ENCODE measurements at places on chromosomes 7 and 10.

DNA sequence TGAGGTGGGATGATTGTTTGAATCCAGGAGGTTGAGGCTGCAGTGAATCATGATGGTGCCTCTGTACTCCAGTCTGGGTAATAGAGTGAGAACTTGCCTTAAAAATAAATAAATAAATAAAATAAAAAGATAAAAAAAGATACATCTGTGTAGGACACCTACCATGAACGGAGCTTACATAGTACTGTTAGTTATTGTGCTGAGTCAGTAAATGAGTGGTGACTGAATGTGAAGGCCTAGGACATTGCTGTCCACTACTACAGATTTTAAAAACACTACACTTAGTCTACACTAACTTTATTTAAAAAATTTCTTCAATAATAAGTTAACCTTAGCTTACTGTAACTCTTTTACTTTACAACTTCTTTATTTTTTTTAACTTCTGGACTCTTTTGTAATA lies 106.7 kb upstream of the ETV1 start:
- no peak for DNase-seq

- no peak for DNase-seq
Observed at GRCh38 chr10:43884501-43885105, 235.9 kb upstream of the ZNF32 start.

DNA sequence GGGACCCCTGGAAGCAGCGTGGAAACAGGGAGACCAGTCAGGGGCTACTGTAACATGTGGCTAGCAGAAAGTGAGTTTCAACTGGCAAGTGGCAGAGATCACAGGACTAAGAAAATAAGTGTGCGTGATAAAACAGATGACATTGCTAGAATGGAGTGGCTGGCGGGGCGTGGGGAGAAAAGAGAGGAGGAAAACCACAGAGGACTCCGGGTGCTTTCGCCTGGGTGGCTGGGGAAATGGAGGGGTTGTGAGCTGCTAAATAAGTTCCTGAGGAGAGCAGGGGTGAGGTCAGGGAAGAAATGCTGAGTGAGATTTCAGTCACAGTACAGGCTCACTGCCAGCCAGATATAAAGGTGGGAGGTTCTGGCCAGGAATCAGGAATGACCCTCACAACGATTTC lies 166.9 kb downstream of the MYOF start:
- DNase-seq, result no peak

DNA sequence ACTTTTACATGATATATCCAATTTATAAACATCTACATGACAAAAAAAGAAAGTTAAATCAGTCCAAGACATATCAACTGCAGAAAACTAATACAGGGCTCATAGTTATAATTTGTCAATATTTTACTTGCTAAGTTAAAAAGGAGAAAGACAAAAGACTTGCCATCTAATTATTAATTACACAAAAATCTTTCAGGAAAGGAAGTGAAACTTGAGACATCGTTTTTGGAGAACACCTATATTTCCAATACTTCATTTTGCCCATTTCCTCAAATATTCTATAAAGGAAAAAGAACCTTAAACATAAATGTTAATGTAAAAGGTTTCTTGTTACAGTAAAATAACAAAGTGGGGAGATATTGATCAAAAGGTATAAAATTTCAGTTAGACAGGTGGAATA lies 148.7 kb downstream of the CACNA2D1 start:
- DNase-seq, result no peak

GRCh38 chr10:26714415-26715136 lies 17.1 kb downstream of the PDSS1 start:
- DNase-seq, result no peak

DNA sequence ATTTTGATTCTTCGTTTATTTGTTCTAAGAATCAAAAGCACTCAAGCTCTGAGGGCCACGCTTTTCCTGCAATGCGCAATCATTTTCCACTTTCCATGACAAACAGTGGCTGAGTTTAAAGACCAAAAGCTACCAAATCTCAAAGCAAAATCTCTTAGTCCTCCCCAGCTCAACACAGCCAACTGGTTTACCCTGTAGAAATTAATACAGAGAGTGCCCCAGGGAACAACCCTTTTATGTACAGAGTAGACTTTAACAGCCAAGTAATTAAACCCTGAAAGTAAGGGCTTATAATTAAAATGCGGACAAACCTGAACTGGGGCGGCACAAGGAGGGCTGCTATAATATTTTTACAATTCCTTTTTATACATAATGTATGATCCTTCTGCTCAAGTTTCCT lies 53.2 kb downstream of the FAM53B start:
- DNase-seq, result no peak

- no peak for DNase-seq
Observed at GRCh38 chr7:64574540-64575099, 11.7 kb upstream of the ZNF680 start.

- no peak for DNase-seq
Observed at GRCh38 chr7:19061331-19061730, 56.1 kb downstream of the TWIST1 start.
